ENCODE measurements at places on chromosomes 3 and 15.

DNA sequence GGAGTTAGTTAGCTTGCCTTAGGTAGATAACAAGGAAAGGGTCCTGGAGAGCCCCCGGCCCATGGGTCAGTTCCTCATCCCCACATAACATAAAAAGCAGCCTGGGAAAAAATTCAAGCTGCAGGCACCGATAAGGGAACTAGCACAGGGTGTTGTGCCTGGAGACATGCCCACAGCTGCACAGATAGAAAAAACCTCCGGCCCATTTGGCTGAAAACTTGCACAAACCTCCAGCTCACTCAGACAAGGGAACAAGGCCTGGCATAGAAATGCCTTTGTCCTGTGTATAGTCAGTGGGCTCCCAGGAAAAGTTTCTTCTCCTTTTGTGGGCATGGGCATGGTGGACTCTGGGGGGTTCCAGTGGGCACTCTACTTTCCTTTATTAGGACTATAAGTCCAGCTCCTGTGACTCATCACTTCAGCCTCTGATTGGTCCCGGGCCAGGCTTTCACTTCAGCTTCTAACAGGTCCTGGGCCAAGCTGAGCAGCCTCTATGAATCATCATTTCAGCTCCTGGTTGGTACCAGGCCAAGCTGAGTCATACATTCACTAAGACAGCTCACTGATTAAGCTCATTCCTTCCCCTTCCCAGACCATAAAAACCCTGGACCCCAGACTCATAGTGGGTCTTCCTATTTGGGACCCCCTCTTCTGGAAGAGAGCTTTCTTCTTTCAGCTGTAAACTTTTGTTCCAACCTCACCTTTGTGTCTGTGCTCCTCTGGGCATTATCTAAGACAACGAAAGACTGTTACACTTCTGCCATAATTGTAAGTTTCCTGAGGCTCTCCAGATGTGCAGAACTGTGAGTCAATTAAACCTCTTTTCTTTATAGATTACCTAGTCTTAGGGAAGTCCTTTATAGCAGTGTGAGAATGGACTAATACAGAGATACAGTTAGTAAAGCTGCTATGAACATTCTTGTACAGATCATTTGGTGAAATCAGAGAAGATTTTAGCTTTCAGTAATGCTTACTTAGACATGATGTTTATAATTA is 348.0 kb upstream of the DPPA4 start:
- DNase-seq: peak; percentile 91

GRCh38 chr15:101407439-101407838 is 82.1 kb downstream of the PCSK6 start:
- DNase-seq: no peak

GRCh38 chr3:47464588-47464987 is 11.2 kb downstream of the SCAP start:
- DNase-seq: no peak

- peak; percentile 25 for DNase-seq
Observed at GRCh38 chr15:52780172-52780980, 9.8 kb downstream of the ONECUT1 start.

DNA sequence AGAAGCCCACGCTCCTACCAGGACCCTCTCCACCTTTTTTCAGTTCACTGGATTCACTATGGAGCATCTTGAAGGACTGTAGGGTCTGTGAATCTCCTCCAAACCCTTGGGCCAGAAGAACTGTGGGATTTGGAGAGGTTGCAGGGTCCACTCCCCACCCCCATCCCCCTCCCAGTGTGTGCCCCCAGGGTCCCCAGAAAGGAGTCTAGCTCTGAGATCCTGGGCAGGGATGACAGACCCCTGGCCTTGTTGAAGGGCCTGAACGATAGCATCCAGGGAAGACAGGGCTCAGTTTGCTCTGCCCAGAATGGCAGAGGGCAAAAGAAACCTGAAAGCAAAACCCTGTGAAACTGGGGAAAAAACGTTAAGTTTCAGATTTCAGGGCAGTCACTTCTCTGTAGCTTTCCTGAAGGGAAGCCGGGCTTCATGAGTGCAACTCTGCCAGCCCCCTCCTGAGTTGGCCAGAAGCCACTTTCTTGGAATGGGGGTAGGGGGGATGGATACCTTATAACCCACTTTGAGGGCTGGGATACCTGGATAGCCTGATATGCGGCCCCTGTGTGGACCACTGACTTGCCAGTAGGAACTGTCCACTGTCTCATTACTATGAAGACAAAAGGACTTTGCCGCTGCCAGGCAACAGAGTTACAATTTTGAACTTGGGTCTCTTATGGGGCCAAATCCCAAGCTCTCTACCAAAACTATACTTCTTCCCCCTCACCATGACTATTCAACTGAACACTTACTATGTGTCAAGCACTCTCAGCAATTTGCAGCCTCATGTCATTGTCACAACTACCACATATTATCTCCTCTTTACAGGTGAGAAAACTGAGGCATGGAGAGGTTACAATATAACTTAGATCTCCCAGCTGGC is 1.6 kb upstream of the CISH start:
- DNase-seq: no peak

DNA sequence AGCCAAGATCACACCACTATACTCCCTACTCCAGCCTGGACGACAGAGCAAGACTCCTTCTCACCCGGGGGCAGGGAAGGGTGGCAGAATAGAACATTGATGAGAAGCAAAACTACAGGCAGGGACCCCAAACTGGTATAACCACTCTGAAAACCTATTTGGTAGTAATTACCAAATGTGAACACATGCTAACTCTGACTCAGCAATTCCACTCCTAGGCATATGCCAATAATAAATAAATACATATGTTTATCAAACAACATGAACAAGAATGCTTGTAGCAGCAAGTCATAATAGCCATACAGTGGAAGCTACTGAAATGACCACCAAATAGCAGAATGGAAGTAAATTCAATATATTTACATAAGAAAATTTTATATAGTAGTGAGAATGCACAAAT is 31.0 kb upstream of the USP50 start:
- no peak for DNase-seq

- peak; percentile 69 for DNase-seq
Observed at GRCh38 chr15:40266828-40267304, 16.0 kb downstream of the ANKRD63 start.

GRCh38 chr3:130925628-130926027 is 31.7 kb downstream of the ATP2C1 start:
- no peak for DNase-seq

DNA sequence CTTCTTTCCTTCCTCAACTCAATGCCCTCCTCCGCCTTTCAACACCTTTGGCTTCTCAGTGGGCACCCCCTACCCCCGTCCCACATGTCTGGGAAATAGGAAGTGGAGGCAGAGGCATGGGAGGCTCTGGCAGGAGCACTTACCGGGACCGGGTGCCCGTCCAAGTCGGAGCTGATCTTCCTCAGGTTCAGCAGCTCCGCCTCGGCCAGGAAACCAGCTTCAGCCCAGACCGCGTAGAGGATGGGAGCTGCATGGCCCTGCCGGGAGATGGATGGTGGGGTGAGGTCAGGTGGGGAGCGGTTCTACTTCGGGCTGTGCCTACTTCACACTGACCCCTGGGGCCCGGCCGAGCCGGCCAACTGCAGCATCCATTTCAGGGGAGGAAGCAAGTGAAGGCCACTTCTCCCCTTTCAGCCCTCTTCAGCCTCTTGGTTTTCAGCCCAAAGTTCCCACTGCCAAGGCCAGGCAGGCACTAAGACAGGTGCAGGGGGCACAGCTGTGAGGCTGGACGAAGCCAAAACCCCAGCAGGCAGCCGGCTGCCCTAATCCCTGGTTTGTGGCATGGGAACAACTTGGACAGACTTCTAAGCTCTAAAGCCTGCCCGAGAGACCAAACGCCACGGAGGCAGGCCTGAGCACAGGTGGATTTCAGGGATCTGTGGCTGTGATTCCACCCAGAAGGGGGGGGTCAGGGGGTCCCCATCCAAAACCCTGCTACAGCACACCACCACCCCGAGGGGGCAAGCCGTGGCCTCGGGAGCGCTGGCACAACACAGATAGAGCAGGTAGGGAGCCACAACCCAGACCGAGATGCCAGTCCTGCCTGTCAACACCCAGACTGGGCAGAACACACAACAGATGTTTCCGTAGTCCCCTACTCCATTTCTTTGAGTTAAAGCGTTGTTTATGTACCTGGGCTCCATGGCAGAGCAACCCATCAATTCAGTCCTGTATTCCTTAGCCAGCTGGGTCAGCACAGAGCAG is 14.5 kb downstream of the TKT start:
- DNase-seq: no peak

- DNase-seq: no peak
Observed at GRCh38 chr15:58352026-58352929, 79.5 kb upstream of the LIPC start.

GRCh38 chr15:66047321-66048024 is 178.2 kb downstream of the RAB11A start:
- DNase-seq: no peak

- no peak for DNase-seq
Observed at GRCh38 chr3:130839813-130840212, 54.1 kb upstream of the ATP2C1 start.

DNA sequence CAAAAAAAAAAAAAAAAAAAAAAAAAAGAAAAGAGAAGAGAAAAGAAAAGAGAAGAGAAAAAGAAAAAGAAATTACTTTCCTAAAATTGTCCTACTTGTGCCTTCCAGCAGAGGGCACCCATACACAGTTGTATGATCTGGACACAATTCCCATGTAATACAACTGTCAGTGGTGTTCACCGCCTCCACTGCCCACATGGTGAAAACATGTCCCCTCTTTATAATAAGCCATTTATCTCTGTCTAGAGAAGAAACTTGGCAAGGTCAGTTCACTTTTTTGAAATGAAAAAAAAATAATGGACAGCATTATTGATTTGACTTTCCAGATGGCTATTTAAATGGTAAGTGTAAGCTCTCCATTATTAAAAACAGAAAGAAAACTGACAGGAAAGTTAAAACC is 459.4 kb downstream of the GBE1 start:
- peak; percentile 27 for DNase-seq

GRCh38 chr3:29064085-29064484 is 216.8 kb upstream of the RBMS3 start:
- DNase-seq: peak; percentile 90

DNA sequence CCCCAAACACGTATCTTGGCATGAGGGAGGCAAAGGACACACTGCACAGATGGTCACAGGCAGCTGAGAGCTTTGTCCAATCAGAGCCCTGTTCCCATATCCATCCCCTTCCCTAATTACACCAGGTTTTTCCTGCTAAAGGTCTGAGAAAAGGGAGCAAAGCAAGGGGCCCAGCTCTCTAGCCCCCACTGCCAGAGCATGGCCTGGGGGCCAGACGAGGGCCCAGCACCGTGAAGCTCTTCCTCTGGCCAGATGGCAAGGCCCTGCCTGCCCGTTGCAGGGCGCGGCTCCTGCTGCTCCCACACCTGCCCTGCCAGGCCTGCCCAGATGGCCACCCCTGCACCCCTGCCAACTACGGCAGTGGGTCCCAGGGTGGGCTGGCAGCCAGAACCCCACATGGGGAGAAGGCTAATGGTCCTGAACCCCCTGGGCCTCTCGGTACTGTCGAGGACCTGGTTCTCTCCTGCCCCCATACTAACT is 3.2 kb downstream of the SHF start:
- no peak for DNase-seq

DNA sequence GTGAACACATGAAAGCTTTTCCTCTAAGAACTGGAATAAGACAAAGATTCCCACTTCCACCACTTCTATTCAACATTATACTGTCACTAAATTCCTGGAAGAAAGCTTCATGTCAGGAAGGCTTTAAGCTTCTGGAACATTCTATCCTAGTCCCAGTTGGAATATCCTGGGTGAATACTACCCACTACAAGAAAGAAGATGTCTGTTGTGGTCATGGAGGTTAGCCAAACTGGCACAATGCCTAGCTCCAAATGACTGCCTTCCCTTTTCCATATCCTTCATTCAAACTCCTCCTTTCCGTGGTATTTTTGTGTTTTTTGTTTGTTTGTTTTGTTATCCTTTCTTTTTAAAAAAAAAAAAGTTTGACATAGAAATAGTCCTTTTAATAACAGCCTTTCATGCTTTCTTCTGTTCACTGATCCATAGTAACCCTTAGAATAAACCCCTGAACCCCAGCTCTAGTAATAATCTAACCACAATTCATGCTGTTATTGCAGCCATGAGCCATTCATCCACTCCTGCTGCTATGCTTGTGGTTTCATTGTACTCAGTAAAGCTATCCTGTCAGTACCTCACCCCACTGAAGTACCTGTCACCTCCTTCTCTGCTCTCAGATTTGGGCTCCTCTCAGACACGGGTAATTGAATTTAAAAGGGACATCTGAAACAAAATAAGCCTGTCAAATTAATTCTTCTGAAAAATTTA is 447.5 kb downstream of the IGSF11 start:
- no peak for DNase-seq

DNA sequence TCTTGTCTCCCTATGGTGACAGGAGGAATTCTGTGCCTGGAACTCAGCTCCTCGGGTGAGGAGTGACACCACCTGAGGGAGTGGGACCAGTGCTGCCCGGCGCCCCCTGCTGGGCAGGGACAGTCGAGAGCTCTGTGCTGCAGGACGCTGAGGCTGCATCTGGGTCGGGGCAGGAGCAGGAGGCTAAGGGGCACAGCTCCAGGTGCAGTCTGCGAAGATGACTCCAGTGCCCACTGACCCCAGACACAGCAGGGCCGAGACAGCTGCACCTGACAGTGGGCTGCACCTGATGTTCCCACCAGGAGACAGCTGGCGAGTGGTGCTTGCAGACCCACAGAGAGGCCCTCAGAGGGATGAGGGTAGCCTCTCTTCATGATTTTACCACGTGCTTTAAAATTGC is 152.9 kb downstream of the ATP10A start:
- no peak for DNase-seq

DNA sequence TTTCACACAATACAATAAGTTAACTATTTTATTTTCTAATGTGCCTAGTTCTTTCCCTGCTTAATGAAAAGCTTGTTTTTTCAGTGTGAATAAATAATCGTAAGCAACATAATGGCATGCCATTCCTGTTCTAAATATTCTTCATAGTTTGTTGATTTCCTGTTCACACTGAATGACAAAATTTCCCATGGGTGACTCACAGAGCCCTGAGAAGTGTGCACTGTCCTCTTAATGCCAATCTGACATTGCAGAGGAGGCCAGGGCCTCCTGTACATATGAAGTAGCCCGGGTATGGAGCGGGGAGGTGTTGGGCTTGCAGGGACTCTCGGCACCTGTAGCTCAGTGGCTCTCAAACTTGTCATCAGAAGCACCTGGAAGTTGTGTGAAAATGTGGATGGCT is 24.3 kb downstream of the CCR3 start:
- DNase-seq: no peak

- no peak for DNase-seq
Observed at GRCh38 chr3:32283304-32283703, 44.8 kb downstream of the CMTM8 start.

GRCh38 chr3:29789686-29790085 is 508.8 kb downstream of the RBMS3 start:
- DNase-seq: peak; percentile 17

GRCh38 chr15:98896002-98896721 is 111.4 kb downstream of the PGPEP1L start:
- DNase-seq: no peak

- no peak for DNase-seq
Observed at GRCh38 chr3:31465999-31466398, 66.7 kb upstream of the STT3B start.

Data from fibroblast of skin of left quadriceps (primary cell).